AG04450 (cell line): ENCODE measurements at places on chromosomes 6 and 20.

DNA sequence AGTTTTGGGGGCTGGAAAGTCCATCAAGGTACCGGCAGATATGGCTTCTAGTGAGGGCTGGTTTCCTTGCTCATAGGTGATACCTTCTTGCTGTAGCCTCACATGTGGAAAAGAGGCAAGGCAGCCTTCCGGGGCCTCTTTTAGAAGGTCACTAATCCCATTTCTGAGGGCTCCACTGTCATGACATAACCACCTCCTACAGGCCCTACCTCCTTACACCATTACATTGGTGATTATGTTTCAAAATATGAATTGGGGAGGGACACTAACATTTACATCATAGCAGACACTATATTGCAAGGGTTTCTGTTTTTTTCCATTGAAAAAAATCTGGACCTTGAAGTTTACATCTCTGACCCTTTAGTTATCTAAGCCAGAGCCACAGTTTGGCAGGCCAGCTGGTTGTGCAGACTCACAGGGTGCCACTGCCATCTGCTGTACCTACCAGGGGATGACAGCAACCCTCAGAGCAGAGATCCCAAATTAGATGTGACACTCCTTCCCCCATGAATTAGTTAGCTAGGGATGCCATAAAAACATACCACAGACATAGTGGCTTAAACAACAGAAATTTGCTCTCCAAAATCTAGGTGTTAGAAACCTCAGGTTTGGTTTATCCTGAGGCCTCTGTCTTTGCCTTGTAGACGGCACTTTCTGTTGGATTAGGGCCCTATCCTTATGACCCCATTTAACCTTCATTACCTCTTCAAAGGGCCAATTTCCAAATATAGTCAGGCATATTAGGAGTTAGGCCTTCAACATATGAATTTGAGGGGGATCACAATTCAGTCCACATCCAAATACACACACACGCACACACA is 166.4 kb upstream of the RNF217 start:
- no peak for DNase-seq

DNA sequence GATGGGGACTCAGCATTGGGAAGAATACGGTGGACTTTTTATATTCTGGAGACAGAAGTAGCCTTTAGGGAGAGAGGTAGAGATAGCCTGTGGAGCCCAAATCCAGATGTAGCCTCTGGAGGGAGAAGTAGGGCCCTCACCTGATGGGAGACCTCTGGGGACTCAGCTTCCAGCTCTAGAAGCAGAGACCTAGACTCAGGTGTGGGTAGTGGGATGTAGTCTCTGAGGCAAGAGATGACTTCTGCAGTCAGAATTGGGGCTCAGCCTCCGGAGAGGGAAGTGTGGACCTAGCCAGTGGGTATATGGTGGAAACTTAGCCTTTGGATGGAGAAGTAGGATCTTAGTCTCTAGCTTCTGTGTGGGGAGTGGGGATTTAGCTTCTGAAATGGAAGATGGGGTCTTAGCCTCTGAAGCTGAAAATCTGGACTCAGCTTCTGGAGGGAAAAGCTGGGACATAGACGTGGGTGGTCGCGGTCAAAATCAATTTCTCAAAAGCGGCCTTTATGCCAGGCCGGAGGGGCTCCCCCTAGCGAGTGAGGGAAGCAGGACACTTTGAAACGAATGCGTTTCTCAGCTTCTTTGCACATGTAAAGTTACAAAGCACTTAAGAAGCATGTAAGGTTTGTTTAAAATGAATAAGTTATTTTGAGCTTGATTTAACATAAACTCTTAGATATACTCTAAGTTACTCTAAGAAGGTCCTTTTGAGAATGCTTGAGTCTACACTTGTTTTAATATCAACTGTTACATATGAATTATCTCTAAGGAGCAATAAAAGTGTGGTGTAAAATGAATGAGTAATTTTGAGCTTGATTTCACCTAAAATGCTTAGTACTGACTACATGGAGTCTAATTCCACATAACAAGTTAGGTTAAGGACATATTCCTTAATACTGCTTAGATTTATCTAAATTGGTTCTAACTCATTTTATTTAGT is 12.9 kb upstream of the ZNF343 start:
- DNase-seq = no peak

GRCh38 chr6:149464411-149464810 is 20.4 kb downstream of the ZC3H12D start:
- DNase-seq = no peak

GRCh38 chr6:44599672-44600071 is 212.2 kb downstream of the CDC5L start:
- no peak for DNase-seq

GRCh38 chr6:138803861-138804260 is 8.0 kb downstream of the ECT2L start:
- DNase-seq = no peak

- DNase-seq = no peak
Measured at GRCh38 chr6:130466748-130467061, 100.9 kb downstream of the TMEM200A start.

DNA sequence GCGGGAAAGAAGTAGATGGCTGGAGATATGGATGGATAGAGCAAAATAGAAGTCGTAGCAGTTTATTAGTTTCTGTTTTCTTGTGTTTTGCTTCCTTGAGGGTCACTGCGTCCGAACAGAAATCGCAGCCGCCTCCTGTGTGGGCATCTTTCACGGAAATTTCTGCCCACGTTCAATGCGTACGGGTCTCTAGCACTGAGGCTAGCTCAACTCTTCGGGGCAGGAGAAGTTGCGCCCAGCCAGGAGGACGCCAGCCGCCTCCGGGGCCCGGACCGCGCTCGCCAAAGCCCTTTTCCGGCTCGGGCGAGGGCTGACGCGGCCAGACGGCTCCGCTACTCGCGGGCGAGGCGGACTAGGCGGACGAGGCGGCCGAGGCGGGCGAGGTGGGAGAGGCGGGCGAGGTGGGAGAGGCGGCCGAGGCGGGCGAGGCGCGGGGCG is 814 bp downstream of the TFAP2B start:
- DNase-seq = no peak

DNA sequence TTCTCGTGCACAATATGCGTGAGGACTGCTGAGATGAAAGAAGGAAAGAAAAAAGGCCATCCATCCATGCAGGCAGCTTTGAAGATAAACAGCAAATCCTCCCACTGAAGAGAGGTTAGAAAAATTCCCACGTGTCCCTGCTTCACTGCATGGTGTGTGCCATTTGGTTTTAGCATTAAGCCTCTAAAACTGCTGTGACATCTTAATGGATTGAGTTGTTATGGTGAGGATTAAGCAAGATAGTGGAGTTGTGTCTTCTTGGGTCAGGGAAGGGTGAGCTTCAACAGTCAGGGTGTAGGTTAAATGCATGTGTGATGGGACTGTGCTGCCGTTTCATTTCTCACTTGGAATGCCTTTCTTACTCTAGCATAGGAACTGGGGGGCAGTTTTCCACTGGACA is 50.5 kb downstream of the ZNF831 start:
- DNase-seq = no peak

DNA sequence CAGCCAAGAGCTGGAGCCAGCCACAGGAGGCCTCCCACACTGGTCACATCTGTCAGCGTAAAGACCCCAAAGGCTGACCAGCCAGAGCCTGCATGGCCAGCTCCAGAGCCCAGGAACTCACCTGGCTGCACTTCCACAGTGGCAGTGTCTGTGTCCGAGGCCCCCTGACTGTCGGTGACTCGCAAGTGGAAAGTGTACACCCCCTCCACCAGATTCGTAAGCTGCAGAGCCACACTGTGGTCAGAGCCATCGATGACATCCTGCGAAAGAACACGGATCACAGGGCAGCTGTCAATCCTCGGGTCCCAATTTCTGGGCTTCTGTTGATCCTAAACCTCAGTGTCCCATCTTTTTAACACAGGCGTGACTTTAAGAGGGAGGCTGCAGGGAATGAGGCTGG is 69.3 kb downstream of the ALDH5A1 start:
- DNase-seq = no peak

DNA sequence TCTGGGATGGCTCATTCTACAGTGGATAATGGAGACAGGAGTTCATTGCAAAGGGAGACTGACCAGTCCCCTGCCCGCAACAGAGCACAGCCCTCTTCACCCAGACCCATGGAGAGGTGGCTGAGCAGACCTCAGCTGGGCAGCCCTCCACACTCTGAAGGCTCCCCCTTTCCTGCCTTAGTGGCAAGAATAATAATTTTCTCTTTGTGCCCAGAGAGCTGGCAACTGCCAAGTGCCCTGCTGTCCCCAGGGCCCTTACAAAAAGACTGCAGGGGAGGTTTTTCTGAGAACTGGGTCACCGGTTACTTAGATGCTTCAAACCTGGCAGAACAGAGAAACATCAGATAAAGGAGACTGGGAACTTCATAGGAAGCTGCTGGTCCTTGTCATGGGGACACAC is 35.4 kb upstream of the ZNFX1 start:
- no peak for DNase-seq

DNA sequence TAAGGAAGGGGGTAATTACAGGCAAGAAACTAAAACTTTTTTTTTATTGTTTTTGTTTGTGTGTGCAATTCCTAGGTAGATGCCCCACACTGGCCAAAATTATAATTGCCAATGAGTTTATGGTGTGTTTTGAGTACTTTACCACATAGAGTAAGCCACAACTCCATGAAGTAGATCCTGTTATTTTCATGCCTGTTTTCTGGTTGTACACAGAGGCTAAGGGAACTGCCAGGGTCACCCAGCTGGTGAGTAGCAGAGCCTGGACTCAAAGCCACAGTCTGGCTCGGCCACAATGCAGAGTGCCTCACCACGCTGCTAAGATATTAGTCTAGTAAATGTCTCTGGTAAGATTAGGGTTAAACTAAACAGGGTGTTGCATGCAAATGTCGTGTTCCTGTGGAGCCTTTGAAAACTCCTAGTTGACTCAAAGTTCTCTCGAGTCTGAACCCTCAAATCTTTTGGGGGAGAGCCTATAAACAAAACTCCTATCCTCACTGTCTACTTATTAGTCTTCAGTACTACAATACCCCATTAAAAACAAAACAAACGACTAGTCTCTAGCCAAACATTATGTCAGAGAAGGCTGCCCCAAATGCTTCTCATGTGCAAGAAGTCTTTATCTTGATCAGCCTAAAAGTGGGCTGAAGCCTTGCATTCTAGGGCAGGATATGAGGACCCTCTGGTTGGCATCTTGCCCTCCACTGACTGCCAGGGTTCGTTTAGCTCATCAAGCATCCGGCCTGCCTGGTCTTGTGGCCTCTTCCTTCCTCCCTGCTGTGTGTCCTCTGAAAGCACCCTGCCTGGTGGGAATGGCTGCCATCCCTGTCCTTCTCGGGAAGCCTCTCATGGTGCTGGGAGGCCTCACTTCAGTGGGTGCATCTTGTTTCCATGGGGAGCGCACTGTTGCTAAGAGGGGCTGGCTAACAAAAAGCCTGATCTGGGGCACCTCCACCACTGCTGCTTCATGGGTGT is 4.2 kb downstream of the DUSP22 start:
- no peak for DNase-seq

- DNase-seq = no peak
Measured at GRCh38 chr20:56537997-56538396, 5.0 kb downstream of the FAM209B start.

DNA sequence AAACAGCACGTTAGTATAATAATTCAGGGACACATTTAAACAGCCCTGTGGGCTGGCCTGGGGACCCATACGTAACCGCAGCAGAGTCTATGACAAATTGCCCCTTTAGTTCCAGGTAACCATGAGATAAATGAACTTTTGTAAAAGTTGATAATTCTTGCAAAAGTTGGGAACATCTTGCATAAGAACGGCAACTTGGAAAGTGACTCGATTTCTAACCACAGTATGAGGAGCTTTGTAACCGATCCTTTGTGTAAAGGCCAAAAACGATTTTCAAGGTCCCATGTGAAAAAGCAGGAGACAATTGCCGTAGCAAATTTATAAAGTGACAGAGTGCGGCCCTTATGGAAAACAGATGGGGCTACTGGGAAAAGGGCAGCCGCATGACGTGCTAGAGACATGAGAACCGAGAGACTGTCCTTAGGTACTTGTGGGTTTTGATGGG is 81.6 kb downstream of the PSMG4 start:
- DNase-seq = no peak

DNA sequence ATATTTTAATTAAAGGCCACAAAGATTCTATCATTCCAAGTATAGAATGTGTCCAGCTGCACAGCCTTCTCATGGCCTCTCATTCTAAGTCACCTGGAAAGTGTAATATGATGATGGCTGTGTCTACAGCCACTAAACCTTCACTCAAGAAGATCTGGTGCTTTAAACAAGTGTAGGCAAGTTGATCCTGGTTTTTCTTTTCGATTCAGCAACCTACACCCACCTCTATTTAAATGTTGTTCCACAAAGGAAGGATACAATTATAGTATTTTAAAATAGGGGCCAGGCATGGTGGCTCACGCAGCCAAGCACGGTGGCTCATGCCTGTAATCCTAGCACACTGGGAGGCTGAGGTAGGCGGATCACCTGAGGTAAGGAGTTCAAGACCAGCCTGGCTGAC is 25.5 kb upstream of the DST start:
- DNase-seq = no peak
